ENCODE measurements at places on chromosomes 16 and 17.

DNA sequence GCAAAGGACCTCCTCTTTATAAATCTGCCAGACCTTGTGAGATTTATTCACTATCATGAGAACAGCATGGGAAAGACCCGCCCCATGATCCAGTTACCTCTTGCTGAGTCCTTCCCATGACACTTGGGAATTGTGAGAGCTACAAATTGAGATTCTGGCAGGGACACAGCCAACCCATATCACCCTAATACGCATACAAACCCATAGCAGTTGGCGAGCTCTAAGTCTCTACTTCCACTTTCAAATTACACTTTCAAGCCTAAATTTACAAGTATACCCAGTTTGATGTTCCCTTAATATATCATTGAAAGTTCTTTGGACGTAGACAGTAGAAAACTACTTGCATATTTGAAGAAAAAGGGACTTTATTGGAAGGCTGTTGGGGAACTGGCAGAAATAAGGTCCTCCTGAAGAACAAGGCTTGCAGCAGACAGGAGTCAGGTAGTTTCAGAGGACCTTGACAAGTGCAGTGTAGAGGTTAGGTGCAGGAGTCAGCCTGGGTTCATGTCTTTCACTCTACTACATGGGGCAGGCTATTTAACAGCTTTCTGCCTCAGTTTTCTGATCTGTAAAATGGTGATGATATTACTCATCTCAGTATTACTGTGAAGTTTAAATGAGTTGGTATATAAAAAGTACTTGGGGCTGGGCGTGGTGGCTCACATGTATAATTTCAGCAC lies 107.9 kb upstream of the EEF2KMT start:
- DNase-seq: no peak

GRCh38 chr17:78250891-78251772 lies 19.7 kb downstream of the TMEM235 start:
- peak; percentile 77 for DNase-seq

GRCh38 chr16:72561-73548 lies at the start of gene RHBDF1:
TSS of gene RHBDF1 (minus strand) at chr16:72631. CDS start at chr16:65015, 7,616 bp downstream.
- DNase-seq: no peak

DNA sequence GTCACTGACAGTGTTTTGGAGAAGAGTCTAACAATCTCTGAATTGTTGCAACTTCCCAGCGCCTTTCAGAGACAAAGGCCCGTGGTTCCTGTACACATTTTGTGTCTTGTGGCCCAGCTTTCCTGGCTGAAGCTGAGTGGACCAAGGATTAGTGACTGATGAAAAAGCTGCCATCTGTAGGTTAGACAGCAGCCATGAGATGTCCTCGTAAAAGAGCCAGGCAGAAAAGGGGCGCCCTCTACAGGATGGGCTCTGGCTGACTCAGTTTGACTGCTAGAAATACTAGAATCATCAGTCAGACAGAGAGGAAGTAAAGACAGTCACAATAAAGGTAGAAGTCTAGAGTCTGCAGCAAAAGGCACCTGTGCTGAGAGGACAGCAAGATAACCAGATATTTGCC lies 26.5 kb upstream of the NF1 start:
- DNase-seq: peak; percentile 5

DNA sequence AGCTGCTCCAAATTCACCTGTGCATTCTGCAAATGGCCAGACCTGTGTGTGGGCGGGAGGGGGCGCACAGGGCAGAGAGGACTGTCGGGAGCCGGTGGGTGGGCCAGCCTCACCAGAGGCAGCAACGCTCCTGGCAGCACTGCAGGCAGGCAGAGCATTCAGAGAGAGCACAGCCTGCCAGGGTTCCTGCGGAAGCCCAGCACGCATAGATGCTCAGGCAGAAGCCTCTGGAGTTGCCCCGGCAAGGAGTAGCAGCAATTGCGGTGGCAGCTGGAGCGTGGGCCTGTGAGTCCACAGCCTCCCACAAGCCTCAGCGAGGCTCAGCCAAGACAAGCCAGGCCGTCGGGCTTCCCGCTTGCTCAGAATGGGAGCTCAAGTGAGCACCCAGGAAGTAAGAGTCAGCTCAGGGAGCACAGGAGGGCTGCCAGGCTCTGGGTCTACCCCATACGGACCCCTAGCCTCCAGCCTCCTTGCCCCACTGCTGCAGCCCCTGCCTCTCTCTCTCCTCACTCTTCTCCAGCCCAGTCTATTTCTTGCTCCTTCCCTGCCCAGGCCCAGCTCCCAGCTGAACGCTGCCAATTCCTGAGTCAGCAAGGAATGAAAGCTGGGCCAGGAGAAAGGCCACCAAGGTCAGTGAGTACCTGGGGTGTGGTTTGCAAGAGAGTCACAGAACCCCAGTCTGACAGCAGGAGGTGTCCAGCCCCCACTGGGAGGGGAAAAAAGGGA lies 9.6 kb downstream of the EMC6 start:
- DNase-seq: no peak

DNA sequence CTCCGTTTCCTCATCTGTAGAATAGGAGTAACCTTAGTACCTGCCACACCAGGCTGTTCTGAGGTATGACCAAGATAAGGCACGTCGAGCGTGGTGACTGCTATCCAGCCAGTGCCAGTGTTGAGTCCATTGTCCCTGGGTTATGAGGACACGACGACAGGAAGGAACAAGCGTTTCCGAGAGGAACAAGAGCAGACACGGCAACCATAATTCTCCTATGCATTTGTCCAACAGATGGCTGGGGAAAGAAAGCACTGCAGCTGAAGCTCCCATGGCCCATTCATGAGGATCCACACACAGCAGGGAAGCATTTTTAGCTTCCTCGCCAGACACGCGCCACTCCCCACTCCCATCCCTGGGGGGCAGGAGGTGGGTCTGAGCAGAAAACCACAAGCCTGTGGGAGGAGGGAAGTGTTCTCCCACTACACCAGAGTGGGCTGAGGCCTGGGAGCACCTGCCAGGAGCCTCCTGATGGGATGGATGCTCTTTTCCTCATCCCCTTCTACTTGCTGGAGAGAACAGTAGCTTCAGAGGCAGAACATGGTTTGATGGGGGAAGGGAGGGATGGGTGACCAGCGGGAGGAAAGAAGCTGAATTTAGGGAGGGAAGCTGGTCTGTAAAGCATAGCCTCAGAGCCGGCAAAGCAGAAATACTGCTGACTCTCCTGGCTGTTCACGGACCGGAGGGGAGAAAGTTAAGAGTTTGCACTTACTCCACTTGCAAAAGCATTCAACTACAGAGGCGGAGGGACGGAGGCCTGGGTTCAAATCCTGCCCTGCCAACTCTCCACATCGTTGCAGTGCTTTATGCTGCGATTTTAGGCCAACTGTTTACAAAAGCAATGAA lies 2.7 kb downstream of the COTL1 start:
- DNase-seq: no peak

DNA sequence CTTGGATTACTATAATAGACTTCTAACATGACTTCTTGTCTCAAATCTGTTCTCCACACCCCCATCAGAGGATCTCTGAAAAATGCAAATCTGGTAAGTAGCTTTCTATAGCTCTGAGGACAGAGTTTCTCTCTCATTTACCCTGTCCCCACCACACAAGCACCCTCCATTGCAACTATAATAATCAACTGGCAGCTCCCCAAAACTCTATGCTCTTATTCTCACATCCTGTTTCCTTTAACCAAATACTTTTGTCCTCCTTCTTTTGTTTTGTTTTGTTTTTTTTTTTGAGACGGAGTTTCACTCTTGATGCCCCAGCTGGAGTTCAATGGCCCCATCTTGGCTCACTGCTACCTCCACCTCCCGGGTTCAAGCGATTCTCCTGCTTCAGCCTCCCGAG lies 73.4 kb downstream of the HELZ start:
- no peak for DNase-seq

DNA sequence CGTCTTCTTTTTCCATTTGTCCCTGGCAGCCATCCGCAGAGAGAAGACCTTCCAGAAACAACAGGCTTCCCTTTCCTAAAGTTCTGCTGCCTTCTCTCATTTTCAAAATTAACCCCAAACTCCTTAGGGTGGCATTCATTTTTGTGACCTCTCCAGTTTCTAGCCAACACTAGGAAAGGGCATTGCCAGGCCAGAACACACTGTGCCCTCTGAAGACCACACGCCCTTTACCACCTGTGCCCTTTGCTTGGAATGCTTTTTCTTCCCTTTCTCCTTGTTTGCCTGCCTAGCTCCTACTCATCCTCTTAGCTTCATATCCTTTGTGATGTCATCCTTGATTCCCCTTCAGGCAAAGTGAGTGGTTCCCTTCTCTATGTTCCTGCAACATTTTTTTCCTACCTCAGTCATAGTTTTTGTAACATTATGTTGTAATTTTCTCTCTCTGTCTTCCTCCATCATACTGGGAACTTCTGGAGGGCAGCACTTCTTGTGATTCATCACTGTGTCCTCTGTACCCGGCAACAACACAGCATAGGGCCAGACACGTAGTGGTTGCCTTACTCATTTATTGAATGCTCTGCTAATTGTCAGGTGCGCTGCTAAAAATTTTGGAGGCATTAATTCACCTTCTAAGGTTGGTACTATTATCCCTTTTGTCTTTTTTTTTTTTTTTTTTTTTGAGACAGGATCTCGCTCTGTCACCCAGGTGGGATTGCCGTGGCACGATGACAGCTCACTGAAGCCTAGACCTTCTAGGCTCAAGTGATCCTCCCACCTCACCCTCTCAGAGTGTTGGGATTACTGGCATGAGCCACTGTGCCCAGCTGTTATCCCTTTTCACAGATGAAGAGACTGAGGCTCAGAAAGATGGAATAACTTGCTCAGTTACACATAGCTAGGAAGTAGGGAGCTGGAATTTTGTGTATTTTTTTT lies 1.0 kb downstream of the KAT8 start:
- no peak for DNase-seq

DNA sequence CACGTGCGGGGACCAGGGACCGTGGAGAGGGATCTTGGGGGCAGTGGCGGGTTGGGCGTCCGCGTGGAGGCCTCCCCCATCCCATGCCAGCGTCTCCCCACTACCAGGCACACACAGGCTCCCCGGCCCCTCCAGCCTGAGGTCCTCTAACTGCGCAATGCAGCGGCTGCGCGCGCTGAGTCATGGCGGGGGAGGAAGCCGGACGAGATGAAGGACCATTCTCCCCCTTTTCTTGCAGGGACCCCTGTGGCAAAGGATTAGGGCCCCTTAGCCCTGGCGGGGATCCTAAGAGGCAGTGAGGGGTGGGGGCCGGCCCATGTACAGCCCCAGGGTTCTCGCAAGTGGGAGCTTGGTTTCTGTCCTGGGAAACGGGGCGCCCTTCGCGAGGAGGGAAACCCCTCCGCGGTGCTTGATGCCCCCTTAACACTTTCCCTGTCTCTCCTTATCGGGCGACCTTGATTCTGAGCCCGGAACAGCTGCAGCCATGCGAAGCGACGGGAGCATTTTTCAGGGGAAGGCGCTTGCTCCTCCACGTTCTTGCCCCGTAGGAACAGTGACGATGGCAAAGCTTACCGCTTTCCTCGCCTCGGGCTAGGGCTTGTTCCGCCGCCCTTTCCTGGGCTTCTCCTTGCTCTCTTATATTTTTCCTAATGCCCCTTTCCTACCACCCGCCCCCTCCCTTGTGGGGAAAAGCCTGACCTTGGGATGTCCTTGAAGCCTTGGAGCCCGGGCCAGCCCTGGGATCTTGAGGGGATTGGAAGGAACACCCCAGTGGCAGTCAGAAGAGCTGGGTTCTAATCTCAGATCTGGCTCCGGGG lies 592 bp downstream of the ALDOA start:
- DNase-seq: no peak

- no peak for DNase-seq
Measured at GRCh38 chr16:66701026-66701425, 4.5 kb upstream of the CMTM4 start.

- no peak for DNase-seq
Measured at GRCh38 chr16:69378036-69378435, 7.8 kb downstream of the TERF2 start.

GRCh38 chr17:40090237-40091119 lies 9.9 kb downstream of the NR1D1 start:
- no peak for DNase-seq

DNA sequence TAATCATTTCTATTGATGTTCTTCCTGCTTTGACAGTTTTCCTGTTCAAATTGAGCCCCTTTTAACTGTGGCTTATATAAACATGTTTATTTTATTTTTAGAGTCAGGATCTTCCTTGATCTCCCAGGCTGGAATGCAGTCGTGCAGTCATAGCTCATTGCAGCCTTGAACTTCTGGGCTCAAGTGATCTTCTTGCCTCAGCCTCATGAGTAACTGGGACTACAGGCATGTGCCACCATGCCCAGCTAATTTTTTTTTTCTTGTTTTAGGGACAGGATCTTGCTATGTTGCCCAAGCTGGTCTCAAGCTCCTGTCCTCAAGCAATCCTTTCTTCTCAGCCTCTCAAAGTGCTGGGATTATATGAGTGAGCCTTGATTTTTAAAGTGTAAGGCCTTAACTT lies 14.7 kb downstream of the PHKB start:
- DNase-seq: no peak
